Occipital lobe (tissue), 3 donors: ENCODE measurements at places on chromosomes 12 and 14.

- no peak for DNase-seq
Measured at GRCh38 chr12:85681333-85681732, 154.9 kb downstream of the RASSF9 start.

DNA sequence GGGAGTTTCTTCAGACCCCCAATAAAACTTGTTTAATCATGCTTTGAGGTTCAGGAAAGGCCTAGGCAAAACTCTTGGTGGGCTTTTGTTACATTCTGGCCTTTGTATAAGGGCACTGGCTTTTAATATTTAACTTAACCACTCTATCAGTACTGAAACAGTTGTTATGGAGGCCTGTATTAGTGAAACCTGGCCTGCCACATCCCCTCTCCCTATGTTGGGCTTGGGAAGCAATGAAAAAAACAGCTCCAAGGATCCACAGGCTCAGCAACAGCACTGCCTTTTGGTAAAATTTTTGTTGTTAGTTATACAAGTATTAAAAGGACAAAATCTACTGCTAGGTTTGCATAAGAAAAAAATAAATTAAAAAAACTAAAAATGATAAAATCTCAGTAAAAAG, 10.7 kb downstream of the SOAT2 start:
- no peak for DNase-seq

DNA sequence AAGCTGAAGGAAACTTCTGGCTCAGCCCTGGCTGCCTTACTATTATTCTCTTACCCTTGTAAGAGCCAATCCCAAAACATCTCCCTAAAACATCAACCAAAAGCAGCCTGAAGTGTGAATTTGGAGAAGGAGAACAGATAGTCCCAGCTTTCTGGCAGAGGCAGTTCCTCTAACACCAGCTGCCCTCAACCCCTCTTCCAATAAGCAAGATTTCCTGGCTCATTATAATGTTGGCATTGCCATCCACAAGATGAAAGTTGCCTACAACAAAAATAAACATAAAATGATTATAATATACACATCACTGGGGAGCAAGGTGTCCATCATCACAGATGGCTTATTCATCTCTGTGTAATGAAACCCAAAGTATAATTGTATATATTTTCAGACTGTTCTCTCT, 352.5 kb upstream of the CCDC196 start:
- no peak for DNase-seq

DNA sequence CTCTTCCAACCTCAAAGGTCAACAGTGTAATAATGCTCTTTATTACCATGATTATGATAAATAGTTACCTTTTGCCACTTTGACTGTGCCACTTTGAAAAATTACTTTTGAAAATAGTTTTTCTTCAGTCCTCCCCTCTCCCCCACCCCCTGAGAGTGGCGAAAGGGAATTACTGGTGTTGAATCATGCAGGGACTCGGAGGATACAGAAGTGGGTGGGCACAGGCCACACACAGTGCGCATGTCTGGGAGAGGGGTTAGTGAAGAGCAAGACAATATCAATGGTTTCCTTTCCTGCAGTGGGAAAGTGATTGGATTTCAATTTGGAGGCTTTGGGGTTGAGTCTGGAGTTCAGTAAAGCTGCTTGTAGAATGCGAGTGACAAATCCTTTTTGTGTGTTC, 170.9 kb downstream of the PTCSC3 start:
- no peak for DNase-seq

GRCh38 chr12:125092108-125092871, 27.1 kb downstream of the AACS start:
- no peak for DNase-seq

DNA sequence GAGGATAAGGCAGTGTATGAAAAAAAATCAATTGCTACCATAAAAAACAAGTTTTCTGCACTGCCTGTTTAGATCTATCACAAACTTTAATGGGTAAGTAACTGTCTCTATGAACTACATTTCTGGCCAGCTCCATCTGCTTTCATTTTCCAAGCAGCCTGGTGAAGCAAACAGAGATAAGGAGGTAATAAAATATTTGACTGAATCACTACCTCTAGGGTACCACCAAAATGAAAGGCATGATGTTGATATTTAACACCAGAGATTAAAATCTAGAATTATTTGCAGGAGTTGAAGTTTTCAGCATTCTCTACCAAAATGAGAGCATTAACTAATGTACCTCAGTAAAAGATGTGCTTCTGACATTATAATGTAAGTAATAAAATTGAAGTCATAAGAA, 863.5 kb upstream of the MGAT4C start:
- no peak for DNase-seq

GRCh38 chr12:21950649-21951048, 9.4 kb upstream of the ABCC9 start:
- no peak for DNase-seq

DNA sequence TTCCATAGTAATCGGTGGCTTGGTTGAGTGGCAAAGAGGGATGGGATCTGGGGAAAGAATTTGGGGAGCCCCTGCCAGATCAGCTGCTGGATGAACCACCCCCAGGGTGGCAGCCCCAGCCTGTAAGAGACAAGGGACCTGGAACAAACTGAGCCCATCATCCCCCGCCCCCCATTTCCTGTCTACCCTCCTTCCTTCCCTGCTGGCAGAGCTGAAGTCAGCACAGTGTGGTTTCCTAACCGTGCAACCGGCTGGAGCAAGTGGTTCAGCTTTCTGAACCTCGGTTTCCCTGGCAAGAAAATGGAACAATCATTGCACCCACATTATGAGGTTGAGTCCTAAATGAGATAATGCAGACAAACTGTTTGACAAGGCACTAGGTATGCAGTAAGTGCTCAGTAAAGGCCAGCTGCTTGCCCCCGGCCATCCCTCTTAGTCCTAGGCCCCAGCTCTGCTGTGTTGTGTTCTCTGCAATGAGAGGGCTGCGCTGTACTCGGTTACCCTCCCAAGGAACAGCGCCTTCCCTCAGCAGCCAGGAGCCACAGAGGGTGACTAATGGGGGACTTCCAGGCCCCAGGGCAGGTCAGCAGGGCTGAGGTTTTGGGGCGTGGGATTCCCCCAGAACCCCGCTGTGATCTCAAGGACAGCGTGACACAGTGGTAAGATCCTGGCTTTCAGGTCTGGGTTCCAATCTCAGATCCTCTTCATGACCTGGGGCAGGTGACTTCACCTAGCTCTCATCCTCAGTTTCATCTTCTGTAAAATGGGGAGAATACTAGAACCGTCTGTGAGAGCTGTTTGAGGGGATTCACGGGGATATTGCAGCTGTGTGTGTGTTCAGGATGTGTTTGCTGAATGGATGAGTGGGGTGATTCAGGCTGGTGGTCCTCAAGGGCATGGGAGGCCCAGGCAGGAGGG, 16.5 kb downstream of the SELPLG start:
- no peak for DNase-seq

GRCh38 chr12:107661830-107662229, 23.8 kb upstream of the PWP1 start:
- no peak for DNase-seq

GRCh38 chr12:13066459-13066858, 22.3 kb downstream of the FAM234B start:
- no peak for DNase-seq

DNA sequence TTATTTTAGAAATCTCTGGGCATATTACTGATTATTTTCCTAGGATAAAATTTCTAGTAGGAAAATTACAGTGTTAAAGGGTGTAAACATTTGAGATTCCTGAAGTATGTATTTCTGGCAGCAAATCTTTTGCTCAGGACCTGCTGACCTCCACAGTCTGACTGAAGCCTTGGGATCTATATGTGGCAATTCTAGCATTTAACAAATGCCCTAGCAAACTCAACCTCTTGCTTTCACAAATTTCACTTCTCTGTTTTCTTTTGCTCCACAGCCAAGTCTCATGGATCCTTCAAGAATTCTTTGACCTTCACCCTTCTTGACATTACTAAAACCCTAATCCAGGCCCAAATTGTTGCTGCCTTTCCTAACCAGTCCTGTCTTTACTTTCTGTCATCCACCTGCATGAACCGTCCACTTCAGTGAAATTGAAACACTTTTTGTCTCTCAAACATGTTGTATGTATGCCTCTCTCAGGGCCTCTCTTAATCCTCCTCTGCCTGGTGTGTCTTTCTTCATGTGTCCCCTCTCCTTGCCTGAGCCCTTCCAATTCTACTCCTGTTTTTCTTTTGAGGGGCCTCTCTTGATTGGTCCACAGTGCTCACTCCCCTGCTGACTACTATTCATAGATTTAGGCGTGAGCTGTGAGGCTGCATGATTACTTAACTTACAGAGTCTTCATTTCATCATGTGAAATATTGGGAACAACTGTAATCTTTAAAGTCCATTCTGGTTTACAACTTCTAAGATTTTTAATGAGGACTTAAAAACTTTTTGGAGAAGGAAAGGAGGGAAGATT, 5.1 kb upstream of the DYRK4 start:
- DNase-seq: no peak
